Activated naive CD8-positive, alpha-beta T cell treated with anti-CD3 and anti-CD28 coated beads, Interleukin-2, amount 10 ng/mL, durations not matched to agents 7 days and 5 days (primary cell): ENCODE measurements at places on chromosomes 5 and 9. TPM values are rescaled to one million over a fixed set of nuclear protein-coding genes. Genes with fewer than 3 reads are reported as not detected.

DNA sequence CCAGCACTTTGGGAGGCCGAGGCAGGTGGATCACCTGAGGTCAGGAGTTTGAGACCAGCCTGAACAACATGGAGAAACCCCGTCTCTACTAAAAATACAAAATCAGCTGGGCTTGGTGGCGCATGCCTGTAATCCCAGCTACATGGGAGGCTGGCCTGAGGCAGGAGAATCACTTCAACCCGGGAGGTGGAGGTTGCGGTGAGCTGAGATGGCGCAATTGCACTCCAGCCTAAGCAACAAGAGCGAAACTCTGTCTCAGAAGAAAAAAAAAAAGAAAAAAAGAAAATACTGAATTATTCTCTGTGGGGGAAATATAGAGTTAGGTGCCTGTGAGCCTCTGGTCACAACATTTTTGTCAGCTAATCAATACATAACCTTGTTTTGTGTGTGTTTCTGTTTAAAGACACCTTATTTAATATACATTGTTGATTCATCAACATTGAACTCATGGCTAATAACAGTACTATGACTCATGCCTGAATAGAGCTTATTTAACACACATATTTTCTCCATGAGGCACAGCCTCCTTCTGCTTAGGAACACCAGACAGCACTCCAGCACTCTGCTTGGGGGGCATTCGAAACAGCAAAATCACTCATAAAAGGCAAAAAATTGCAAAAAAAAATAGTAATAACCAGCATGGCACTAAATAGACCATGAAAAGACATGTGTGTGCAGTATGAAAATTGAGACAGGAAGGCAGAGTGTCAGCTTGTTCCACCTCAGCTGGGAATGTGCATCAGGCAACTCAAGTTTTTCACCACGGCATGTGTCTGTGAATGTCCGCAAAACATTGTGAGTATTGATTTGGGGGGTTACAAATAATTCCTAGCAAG, at the start of gene IL31RA:
Gene IL31RA (plus strand): TSS at position 519 of the 836 bp plus-strand sequence. CDS start 214 bp downstream, at position 733.
- no peak within 1 kb of the TSS for H3K4me3 ChIP-seq
- DNase-seq: no peak
- H3K27ac ChIP-seq: no peak within 1 kb of the TSS
- peaks cover 9% of the 10 kb centered on the region for H3K27me3 ChIP-seq
- H3K4me1 ChIP-seq: peaks cover 41% of the 10 kb centered on the region
- H3K36me3 ChIP-seq: peaks cover 6% of the 10 kb centered on the region

GRCh38 chr5:10442576-10442975, 897 bp downstream of the ROPN1L start:
- H3K27ac ChIP-seq: peak overlapping the region; percentile 32
- H3K36me3 ChIP-seq: peaks cover 22% of the 10 kb centered on the region
- DNase-seq: no peak
- H3K4me1 ChIP-seq: peaks cover 37% of the 10 kb centered on the region

DNA sequence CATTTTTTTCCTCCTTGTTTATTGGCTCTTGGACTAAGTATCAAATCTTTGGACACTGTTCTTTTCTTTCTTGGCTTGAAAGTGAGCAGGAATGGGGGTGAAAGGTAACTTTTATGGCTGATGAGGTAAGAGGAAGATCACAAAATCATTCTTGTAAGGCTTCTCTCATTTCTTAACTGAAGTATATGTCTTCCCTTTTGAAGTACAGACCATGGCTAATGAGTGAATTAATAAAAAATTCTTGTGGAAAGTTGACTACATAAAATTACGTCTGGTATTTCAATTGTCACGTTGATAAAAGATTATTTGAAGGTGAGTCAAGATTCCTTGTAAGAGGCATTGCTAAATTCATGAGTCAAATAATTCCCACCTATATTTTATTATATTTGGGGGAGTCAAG, 25.1 kb downstream of the VCAN start:
- H3K27me3 ChIP-seq: peaks cover 10% of the 10 kb centered on the region
- no peak for DNase-seq
- H3K4me3 ChIP-seq: no peak overlapping the region
- H3K27ac ChIP-seq: no peak overlapping the region

TOR1B gene
- total RNA-seq: 28.6 TPM

BSPRY gene
- total RNA-seq: 9.6 TPM

FAM200C gene
- total RNA-seq: 0.61 TPM

TYRP1 gene
- not detected for total RNA-seq

DNA sequence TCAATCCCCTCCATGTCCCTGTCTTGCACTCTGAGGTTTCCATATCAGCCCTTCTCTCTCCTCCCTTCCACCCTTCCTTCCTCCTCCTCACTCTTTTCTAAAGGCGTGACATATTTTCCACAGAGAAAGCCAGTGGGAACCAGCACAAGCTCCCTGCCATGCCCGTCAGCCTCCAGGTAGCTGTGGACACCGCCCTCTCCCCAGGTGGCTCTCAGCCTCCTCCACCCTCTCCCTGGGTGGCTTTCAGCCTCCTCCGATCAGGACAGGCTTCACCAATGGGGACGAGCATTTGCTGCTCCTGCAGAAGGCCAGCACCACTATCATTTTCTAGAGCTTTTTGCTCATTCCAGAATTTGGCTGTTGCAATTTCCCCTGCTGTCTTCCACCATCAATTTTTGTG, 236.6 kb downstream of the GADD45G start:
- no peak overlapping the region for H3K4me3 ChIP-seq
- H3K4me1 ChIP-seq: peaks cover 2% of the 10 kb centered on the region
- DNase-seq: no peak
- no peaks in the 10 kb centered on the region for H3K36me3 ChIP-seq

F2RL1 gene
- total RNA-seq: 2.7 TPM

GM2A gene
- total RNA-seq: 20.6 TPM

DNA sequence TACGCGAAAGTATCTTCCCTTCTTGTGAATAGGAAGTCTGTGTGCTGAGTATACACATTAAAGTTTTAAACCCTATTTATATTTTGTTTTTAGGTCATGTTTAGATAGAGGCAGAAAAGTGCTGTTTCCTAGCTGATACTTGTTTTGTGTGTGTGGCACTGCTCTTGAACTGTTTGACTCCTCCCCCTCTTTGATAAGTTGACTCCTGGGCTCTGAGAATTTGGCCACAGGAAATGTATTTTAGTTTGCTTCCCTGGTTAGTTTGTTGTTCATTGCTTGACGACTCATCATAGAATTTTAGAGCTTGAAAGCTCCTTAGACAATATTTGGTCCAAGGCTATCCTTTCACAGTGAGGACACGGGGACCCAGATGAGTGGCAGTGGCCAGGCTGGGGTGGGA, 2.0 kb upstream of the CDC14B start:
- H3K4me1 ChIP-seq: peaks cover 8% of the 10 kb centered on the region
- no peak overlapping the region for H3K27ac ChIP-seq
- H3K36me3 ChIP-seq: no peaks in the 10 kb centered on the region
- H3K27me3 ChIP-seq: peaks cover 44% of the 10 kb centered on the region

NTRK2 gene
- total RNA-seq: not detected

ACTBL2 gene
- not detected for total RNA-seq

SLC27A6 gene
- not detected for total RNA-seq

DNA sequence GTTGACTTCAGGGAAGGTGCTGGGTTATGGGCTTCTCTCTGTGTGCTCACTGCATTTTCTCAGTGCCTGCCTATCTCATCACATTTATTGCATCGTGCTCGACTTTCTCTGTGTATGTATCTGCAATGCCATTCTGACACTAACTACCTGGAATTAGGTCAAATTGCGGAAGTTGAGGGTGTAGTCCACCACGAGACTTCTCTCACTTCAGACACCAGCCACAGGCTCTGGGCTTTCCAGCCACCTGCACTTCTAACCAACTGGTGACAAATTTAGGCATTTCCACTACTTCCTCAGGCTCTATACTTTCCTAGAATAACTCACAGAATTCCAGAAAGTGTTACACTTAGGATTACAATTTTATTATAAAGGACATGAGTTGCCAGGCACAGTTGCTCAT, 188.6 kb upstream of the ZNF608 start:
- no peaks in the 10 kb centered on the region for H3K27me3 ChIP-seq
- no peak overlapping the region for H3K4me3 ChIP-seq
- H3K27ac ChIP-seq: no peak overlapping the region
- no peak for DNase-seq

CDH9 gene
- total RNA-seq: not detected

ITGA1 gene
- 23.6 TPM for total RNA-seq

GARIN3 gene
- total RNA-seq: not detected

DNA sequence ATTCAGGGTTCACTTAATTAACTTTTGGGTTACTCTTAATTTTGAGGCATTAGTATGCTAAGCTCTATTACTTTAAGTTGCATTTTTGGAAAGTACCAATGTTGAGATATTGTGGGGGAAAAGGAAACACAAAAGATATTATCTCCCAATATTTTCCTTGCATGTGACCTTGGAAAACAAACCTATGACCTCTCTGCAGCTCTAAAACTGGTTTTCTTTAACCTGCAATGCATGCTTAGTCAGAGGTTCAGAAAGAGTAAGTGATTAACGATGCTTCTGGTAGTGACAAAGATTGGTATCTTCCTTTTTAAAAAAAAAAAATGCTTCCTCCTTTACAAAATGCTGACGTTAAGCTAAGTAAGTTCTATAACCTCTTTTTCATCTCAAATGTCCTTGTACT, 44.9 kb upstream of the CDH18 start:
- no peaks in the 10 kb centered on the region for H3K27me3 ChIP-seq
- no peak overlapping the region for H3K4me3 ChIP-seq
- DNase-seq: no peak
- H3K27ac ChIP-seq: no peak overlapping the region

SPINK7 gene
- total RNA-seq: not detected

DNA sequence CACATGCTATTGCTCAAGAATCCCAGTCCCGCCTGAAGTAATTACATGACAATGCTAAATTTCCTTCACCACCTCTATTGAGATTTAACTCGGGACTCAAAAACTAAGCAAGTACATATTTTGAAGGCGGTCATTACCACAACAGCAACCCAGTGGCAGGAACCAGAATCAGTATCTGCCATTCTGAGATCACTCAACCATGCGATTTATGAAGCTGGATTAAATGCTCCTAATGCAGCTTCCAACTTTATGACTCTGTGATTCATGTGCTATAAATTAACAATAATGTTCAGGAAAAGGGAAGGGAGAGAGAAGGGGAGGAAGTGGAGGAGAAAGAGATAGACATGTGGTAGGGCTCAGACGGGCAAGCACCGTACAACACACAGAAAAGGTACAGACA, 194.7 kb downstream of the DNAH5 start:
- no peak overlapping the region for H3K4me3 ChIP-seq
- no peak for DNase-seq
- no peaks in the 10 kb centered on the region for H3K27me3 ChIP-seq
- H3K36me3 ChIP-seq: no peaks in the 10 kb centered on the region
- no peak overlapping the region for H3K27ac ChIP-seq

RFESD gene
- total RNA-seq: 4.2 TPM

TOR2A gene
- total RNA-seq: 24.4 TPM
